ENCODE measurements at places on chromosomes 4 and X. TPM values are rescaled to one million over a fixed set of nuclear protein-coding genes. Genes with fewer than 3 reads are reported as not detected.

Gene F8A3
- not detected for total RNA-seq

Gene APELA
- not detected for total RNA-seq

Gene PFKFB1
- not detected for total RNA-seq

Gene GLRA2
- not detected for total RNA-seq

Gene SCLT1
- 13.9 TPM for total RNA-seq

DNA sequence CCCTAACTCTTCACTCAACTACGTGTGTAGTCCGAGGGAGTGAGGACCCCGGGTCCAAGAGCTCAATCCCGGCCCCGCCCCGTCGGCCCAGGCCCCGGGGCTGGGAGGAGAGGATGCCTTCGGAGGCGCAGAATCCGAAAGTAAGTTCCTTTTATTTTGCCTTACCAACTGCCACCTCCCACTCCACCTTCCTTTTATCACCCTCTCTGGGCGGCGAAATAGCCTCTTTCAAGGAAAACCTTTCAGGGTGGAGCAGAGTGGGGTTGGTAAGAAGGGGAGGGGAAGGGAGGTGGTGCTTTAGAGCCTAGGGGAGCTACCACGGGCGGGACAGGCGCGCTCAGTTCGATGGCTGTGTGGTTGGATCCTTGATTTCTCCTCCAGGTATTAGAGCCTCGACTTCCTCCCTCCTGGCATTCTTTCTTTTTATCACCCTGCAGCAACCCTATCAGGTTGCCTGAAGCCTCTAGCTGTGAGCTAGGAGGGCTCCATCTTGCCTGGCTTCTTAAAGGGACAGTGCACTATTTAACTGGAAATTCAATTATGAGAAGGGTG, 191.2 kb downstream of the RRAGB start:
- no peak for DNase-seq

GRCh38 chrX:118523920-118524319, 28.3 kb downstream of the DOCK11 start:
- no peak for DNase-seq

- no peak for DNase-seq
These were observed 33.0 kb downstream of the GSTCD start for GRCh38 chr4:105741548-105741947.

GRCh38 chr4:23114538-23114937, 421.8 kb downstream of the GBA3 start:
- no peak for DNase-seq

GRCh38 chr4:74932832-74933561, at the start of gene PARM1:
TSS of gene PARM1 (plus strand) at chr4:74933116. CDS start at chr4:74933328, 212 bp downstream.
- DNase-seq: no peak

GRCh38 chr4:26174027-26174426, 146.8 kb upstream of the RBPJ start:
- no peak for DNase-seq

GRCh38 chr4:23130845-23131244, 438.1 kb downstream of the GBA3 start:
- DNase-seq: no peak

GRCh38 chr4:182866746-182867145, 50.4 kb downstream of the DCTD start:
- no peak for DNase-seq

DNA sequence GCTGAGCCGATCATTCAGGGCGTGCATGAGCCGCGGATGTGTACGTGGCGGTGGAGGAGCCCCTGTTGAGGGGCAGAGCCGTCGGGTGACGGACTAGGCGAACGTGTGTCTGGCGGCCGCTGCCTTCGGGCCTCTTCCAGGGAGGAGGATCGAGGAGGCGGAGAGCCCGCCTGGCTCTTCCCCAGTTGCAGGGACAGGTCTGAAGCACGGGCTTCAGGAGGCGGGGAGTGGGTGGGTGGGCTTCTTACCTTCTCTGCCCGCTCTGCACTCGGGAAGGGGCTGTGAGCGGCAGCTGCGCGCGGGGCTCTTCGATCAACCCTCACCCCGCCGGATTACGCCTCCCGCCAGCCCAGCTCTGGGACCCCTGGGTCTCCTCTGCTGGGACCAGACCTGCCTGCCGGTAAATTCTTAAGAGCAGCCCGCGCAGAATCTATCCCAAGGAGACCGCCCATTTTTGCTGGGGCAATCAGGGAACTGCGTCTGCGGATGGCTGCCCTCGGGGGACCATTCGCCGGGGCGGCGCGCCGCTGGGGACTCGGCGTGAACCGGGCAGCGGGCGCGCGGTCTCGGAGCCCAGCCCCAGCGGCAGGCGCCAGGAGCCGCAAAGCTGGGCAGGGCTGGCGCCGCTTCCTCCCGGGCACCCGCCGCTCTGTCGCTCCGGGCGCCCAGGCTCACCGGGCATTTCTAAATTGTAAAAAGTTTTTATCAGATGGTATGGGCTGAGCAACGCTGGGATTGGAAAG, 4.9 kb downstream of the PLAC8 start:
- no peak for DNase-seq

GRCh38 chrX:39899856-39900776, 197.6 kb downstream of the BCOR start:
- no peak for DNase-seq

DNA sequence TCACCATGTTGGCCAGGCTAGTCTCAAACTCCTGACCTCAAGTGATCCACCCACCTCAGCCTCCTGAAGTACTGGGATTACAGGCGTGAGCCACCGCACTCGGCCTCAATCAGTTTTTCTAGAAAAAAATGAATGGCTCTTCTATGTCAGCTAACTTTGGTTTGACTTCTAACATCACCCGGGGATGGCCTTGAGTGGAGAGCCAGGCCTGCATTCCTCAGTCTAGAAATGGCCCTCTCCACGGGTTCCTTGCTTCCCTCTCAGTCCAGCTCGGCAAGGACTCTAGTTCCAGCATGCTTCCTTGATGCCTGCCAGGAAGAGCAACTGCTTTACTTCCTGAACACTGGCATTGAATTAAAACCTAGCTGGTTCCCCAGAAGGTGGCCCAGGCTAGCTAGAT, 39.0 kb downstream of the SLC25A5 start:
- DNase-seq: no peak

DNA sequence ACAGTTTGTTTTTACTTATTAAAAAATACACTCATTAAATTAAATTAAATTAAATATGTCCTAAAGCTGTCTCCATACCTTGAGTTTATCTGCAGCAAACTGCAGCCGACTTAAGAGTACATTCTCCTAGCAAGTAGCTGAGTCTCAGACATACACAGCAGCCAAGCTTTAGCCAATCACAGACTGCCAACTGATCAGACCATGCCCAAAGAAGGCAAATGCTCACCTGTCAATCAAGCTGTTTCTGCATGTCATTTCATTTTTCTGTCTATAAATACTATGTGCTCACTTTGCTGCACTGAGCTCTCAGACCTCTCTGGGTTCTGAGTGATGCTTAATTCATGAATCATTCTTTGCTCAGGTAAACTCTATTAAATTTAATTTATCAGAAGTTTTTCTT, 280.9 kb upstream of the EPHA5 start:
- DNase-seq: no peak

DNA sequence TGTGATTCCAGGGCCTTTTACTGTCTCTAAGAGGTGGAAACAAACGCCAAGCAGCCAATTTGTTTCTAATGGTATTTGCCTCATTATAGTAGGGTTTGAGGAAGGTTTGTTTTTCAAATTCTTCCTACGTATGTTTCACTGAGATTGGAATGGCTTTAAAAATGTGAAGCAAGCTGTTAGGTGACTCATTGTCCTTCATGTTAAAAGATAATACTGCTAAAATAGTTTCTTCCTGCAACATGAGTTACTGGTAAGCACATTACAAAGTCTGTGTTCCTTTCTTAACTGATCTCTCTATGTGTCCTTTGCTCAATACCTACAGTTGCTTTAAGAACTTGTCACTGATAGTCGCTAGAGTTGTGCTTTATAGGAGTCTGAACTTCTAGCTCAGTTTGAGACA, 1183.9 kb downstream of the RPA4 start:
- no peak for DNase-seq

GRCh38 chrX:9627922-9628321, 137.7 kb downstream of the GPR143 start:
- DNase-seq: no peak

GRCh38 chrX:15356444-15356843, 21.1 kb upstream of the PIGA start:
- DNase-seq: no peak

DNA sequence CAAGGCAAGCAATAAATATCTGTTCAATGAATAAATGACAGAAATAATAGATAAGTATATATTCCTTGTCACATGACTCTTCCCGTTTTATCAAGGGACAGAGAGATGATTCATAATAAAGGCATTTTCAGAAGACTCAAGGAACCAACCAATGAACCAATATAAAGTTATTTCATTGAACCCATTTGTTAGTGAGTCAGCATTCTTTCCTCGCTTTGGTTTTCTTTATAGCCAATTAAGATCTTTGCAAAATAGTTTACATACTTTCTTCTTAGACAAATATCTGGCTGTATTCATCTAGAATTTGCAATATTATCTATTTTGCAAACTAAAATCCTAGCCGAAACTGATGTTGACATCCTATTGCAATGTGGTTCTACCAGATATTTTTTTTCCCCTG, 269.4 kb downstream of the IL15 start:
- DNase-seq: no peak

GRCh38 chr4:138494931-138495330, 252.8 kb upstream of the SLC7A11 start:
- DNase-seq: no peak
